ENCODE measurements at places on chromosomes 6 and 20. TPM values are rescaled to one million over a fixed set of nuclear protein-coding genes. Genes with fewer than 3 reads are reported as not detected.

HLA-DQB1 gene
- not detected for total RNA-seq

DNA sequence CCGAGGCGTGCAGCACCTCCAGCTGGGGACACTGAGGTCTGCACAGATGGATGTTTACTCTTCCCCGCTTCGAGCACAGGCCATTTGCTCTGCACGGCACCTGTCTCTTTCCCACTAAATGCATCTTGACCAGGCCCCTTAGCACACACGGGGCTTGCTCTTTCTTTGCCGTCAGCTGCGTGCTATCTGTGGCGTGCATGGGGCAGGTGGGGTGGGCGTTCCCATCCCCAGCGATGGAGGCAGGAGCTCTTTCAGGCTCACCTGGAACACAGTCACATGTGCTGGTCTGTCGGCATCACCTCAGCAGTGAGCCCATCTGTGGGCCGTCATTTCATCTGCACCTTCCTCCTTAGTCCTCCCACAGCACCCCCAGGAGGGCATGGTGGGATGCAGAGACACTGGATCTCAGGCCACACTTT is 35.1 kb downstream of the RBM38 start:
- H3K4me1 ChIP-seq = no peaks in the 10 kb centered on the region
- no peaks in the 10 kb centered on the region for H3K36me3 ChIP-seq
- DNase-seq = no peak

- no peak overlapping the region for H3K27ac ChIP-seq
- H3K36me3 ChIP-seq = no peaks in the 10 kb centered on the region
- peaks cover 1% of the 10 kb centered on the region for H3K4me1 ChIP-seq
- no peak overlapping the region for H3K4me3 ChIP-seq
Observed at GRCh38 chr6:109048176-109048575, 46.5 kb downstream of the SESN1 start.

DNA sequence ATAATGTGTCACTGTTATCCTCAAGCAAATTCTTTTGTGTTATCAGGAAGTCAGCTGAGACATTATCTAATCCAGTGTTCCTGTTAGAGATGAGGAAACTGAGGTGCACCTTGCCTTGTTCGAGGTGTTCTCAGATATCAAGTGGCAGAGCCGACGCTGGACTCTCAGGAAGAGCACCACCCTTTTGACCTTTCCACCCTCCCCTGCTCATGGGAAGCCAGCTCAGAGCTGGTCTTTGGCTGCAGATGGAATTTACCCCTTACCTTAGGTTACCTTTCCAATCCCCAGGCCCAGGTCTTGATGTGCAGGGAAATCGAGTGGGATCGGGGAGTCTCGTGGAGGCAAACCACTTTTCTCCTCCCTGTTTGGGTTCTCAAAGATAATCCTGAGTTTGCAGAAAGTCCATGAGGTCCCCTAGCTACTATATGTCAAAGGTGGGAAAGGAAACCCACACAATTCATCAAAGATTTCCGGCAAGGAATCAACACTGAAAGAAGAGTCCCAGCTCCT is 62.9 kb upstream of the PIM1 start:
- no peak overlapping the region for H3K27ac ChIP-seq
- peaks cover 14% of the 10 kb centered on the region for H3K4me1 ChIP-seq
- DNase-seq = no peak
- no peak overlapping the region for H3K4me3 ChIP-seq

EPHA7 gene
- total RNA-seq = not detected

IMPG1 gene
- not detected for total RNA-seq

GRCh38 chr20:63327231-63327745 is 33.9 kb downstream of the CHRNA4 start:
- no peak for DNase-seq
- no peaks in the 10 kb centered on the region for H3K36me3 ChIP-seq
- no peak overlapping the region for H3K4me3 ChIP-seq
- peaks cover 27% of the 10 kb centered on the region for H3K27me3 ChIP-seq
- no peak overlapping the region for H3K27ac ChIP-seq

GRCh38 chr6:121055572-121056163 is 278.6 kb downstream of the TBC1D32 start:
- no peaks in the 10 kb centered on the region for H3K36me3 ChIP-seq
- peak; percentile 52 for DNase-seq
- no peak overlapping the region for H3K4me3 ChIP-seq
- H3K27ac ChIP-seq = no peak overlapping the region
- no peaks in the 10 kb centered on the region for H3K27me3 ChIP-seq
- H3K4me1 ChIP-seq = no peaks in the 10 kb centered on the region

GRCh38 chr20:9422321-9423057 is 91.9 kb upstream of the LAMP5 start:
- peaks cover 16% of the 10 kb centered on the region for H3K36me3 ChIP-seq
- no peak overlapping the region for H3K27ac ChIP-seq
- H3K4me3 ChIP-seq = no peak overlapping the region
- DNase-seq = peak; percentile 20

DNA sequence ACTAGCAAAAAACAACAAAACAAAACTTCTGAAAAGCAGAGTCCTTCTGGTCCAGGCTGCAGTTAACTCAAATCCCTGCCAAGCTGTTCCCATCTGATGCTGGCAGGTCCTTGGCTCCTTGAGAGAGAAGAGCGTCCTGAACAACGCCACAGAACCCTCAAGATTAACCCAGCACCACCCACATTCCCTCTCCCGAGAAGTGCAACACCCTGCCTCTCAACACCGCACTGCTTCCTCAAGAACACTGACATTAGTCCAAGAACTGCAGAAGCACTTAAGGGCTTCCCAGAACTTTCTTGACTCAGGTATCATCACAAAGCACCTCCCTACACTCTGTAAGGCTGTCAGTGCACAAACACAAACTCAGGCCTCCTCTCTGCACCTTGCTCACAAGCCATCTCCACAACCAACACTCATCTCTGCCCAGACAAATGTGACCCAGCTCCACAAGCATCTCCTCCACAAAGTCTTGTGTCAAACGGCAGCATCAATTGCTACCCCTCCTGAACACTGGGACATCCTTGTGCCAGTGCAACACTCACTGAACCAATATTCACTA is 7.5 kb downstream of the MRPL14 start:
- no peak for DNase-seq
- H3K4me3 ChIP-seq = no peak overlapping the region
- H3K27ac ChIP-seq = peak overlapping the region; percentile 12
- peaks cover 4% of the 10 kb centered on the region for H3K36me3 ChIP-seq
- peaks cover 46% of the 10 kb centered on the region for H3K4me1 ChIP-seq

WFDC2 gene
- total RNA-seq = not detected
